ENCODE measurements at places on chromosomes 1 and 21.

- DNase-seq: no peak
These were observed 60.9 kb downstream of the LHX4 start for GRCh38 chr1:180291004-180291403.

- DNase-seq: no peak
These were observed 9.4 kb upstream of the XCL1 start for GRCh38 chr1:168567007-168567406.

- no peak for DNase-seq
These were observed 567.3 kb upstream of the ADAMTS5 start for GRCh38 chr21:27534206-27534605.

DNA sequence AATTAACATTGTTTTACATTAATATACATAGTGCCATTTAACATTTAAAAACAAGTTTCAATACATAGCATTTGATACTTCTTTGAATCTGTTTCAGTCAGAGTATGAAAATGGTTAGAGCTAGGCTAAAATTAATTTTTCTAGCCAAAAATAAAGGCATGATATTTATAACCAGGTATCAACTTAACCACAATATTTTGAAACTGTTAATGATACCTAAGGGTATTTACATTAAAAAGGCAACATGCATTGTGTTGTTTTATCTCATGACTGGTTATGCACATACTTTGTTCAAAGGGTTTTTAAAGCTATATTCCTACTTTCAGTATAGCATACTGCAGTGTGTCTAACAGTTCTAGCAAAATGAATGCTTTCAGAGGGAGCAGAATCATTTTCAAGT lies 130.0 kb downstream of the HS2ST1 start:
- DNase-seq: no peak

- no peak for DNase-seq
These were observed 15.1 kb upstream of the EDN2 start for GRCh38 chr1:41499591-41499990.

DNA sequence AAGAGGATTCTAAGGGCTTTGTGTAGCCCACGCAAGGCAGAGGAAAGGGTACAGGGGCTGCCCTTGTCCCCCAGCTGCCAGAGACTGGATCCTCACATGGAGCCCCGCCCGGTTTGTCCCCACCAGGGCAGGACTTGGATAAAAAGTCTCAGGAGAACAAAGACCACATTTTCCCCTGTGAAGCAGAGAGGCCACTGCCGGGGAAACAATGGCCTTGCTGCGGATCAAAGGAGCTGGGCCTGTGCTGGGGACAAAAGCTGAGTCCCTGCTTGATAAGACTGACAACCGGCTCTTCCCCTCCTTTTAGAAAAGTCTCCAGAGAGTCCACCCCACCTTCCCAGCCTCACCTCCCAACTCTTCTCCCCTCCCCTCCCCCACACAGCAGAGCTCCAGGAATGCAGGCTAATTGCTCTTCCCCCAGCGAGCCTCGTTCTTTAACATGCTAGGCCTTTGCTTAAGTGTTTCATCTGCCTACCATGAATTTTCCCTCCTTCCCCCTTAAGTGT lies 142.4 kb downstream of the PLPP3 start:
- no peak for DNase-seq
